COR-L47 (cell line): ENCODE measurements at places on chromosomes 3 and 15.

DNA sequence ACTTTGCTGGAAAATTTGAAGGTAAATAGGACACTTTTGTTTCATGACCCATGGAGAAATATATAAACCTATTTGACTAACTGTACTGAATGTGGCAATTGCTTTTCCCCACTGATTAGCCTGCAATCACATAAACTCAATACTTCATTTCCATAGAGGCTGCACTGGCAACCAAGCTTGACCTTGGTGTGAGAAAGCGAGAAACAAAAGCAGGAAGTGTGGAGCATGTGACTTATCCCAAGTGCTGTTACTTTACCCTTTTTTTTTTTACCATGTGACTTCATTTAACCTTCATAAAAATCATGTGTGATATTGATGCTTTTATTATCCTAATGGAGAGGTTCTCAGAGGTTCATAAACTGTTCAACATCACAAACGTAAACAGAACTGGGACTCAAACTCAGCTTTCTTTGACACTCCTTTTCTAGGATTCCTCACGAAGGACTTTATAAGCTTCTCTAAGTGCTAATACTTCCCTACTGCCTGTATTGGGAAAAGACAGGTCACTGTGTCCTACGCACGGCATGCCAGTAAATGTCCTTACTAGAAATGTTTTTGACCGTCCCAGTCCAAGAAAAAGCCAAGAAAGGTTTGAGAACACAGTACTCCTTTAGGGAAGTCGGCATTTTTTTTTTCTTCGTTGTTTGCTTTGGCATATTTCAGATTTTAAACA is 34.9 kb upstream of the ZNF385D start:
- DNase-seq = no peak

DNA sequence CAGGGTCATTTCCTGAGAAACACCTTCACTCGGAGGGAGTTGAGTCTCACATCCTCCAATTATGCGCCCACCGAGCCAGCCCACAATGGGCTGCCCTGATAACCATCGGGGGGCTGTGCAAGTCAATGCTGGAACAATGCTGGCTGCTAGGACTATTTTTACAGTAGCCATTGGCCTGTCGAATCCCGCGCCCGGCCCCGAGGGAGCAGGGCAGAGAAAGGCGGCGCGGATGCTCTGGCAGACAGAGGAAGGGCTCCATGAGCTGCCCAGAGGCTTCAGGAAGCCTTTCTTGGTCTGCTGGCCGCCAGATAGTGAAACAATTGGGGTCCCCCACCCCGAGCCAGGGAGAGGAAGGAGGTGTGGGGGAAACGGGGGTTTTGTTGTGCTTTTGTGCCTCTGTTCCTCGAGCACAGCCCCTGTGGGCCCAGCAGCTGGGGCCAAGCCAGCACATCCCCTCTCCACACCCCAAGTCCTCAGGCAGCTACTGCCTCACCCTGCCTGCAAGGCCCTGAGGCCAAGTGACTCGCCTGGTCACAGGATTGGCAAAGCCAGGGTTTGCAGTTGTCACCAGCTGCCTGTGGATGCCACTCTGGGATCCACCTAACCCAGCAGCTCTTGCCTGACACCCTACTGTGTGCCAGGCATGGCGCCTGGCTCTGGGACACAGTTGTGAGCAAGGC is 39.0 kb downstream of the SLC6A6 start:
- no peak for DNase-seq

DNA sequence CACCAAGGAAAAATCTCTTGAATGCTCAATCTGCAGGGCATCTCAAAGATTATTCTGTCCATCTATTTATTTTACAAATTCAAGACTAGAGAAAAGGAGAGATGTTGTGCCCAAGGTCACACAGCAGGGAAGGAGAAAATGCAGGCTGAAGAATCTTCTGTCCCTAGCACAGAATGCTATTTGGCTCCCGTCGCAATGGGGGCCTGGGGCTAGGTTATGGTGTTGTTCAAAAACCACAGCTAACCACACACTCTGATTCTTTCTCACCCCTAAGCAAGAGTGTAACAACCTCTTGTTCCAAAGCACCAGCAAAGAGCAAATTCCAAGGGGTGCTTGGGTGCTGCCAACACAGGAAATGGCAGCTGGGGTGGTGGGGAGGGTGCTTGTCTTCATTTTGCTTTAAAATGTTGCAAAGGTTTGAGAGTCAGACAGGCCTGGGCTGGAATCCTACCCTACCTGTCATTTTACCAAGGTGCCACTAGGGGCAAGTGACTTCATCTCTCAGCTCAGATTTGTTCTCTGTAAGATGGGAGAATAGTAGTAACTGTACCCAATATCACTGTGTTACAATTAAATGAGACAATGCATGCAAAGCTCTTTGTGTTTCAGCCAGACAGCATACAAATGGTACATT is 112.5 kb downstream of the ADAMTS9 start:
- no peak for DNase-seq

- no peak for DNase-seq
Measured at GRCh38 chr3:53828581-53828980, 17.6 kb downstream of the CHDH start.

DNA sequence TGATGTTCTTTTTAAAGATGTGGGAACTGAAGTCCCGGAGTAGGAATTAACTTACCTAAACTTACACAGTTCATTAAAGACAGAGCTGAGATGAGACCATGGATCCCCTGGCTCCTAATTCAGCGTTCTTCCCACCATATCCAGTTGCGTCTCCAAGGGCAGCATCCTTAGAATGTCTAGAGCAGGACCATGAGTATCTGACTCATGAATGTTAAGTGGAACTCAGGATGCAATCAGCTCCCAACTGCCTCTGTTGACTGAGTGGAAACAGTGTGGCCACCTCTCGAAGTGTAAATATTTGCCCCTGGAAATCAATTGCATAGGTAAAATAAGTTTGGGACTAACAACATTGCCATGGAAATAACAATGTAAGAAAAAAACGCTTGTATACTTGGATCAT is 2.5 kb downstream of the SNTN start:
- no peak for DNase-seq

DNA sequence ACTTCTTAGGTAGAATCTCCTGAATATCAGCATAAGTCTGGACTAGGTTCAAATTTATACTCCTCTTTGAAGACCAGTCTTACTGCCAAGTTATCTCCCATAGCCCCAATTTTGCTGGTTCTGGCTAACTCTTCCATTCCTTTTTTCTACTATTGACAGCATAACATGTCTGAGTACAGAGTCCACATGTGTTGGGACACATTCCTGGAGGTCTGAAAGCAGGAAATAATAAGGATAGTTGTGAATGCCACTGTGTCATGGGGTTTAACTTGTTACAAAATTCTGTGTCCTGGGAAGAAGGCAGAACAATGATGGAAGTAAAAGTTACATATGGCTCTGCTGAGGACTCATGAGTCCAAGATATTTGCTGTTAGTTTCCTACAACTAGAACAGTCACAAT is 57.4 kb upstream of the ZBTB20 start:
- no peak for DNase-seq

DNA sequence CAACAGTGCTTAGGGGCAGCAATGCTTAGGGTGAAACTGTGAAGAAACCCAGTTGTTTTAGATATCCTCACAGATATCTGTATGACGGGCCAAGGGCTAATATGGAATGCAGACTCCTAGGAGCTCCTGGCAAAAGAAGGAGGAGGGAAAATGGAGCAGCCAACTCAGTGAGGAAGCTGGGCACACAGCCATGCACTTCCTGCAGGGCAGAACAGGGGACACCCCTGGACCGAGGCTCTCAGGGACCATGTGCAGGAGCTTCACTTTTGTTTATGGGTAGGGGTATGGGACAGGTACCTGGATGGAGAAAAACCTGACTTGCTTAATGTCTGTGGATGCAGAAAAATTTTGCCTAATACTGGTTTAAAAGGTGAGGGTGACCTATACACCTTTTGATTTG is 20.2 kb downstream of the NIPA1 start:
- no peak for DNase-seq

GRCh38 chr3:74523811-74524210 is 90.6 kb downstream of the CNTN3 start:
- no peak for DNase-seq

DNA sequence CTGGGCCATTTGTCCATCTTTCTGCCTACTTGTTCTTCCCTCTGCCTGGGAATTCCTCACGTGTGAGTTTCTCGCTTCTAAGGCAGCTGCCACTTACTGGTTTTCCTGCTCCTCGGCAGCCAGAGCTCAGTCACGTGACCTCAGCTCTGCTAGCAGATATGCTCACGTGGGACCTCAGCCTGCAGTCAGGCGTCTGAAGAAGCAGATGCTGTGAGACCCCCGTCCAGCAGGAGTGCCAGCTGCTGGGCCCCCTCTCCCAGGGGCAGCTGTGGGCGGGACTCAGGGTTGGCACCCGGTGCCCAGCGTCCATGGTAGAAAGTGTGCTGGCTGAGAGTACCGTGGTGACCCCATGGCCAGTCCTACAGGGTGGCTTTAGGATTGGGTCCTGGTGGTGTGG is 161.3 kb upstream of the TLE3 start:
- no peak for DNase-seq

DNA sequence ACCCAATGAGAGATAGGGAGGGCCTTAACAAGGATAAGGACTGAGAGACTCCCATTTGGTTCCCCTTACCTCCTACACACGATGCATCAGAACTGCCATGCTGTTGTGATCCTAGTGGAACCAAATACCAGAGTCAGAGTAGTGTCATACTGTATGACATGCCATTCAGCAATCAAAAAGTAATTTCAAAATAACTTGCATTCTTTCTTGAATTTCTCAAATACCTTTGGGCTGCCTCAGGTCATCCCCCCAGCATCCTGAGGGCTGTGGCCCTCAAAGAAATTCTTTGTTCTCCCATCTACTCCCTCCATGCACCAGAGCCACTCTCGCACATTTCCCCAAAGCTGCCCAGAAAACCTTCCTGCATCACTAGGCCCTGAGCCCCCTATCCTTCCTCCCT is 68.9 kb upstream of the PPP2R3A start:
- DNase-seq = no peak

DNA sequence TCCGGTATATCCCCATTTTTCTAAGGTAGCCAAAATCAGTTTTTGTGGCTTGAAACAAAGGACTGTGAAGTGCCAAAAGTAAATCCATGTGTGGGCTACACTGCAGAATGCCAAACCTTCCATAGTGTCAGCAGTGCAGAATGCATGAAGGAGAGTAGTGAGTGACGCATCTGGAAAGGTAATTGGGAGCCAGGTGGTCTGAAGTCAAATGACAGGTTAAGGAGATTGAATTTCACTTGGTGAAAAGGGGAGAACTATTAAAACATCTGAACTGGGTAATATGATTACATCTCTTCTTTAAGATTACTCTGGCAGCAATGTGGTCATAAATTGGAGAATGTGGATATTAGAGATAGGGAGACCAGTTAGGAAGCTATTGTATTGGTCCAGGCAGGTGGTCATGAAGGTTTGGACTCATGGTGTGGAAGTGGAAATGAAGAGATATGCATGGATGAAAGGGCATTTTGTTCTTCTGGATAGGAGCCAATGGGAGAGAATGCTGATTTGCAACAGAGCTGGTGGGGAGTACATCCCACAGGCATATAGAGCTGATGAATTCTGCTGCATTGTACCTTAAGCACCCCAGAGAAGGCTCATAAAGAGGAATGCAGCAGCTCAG is 118.2 kb downstream of the ECT2 start:
- DNase-seq = peak; percentile 85

DNA sequence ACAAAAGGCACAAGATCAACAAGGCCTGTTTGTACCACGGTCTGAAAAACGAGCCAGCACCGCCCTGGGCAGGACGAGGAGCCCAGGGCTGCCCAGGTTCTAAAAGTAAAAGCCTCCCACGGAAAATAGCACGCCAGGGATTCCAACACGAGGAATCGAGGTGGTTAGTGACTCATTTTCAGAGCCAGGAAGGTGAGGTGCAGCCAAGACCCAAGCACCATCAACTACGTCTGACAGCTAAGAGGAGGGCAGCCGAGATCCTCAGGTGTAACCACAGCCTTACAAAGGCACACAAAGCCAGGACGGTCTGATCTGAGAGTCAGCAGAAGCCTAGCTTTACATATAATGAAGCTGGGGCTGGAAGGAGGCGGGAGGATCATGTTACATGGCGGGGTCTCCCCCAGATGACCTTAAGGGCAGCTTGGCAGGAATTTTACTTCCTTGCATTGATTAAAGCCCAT is 52.5 kb downstream of the ATP10A start:
- DNase-seq = no peak

GRCh38 chr3:133837487-133838295 is 32.1 kb downstream of the SRPRB start:
- DNase-seq = no peak

- no peak for DNase-seq
Measured at GRCh38 chr15:45703670-45704328, 69.0 kb downstream of the SQOR start.

- no peak for DNase-seq
Measured at GRCh38 chr15:89783111-89783860, 7.2 kb downstream of the MESP2 start.

DNA sequence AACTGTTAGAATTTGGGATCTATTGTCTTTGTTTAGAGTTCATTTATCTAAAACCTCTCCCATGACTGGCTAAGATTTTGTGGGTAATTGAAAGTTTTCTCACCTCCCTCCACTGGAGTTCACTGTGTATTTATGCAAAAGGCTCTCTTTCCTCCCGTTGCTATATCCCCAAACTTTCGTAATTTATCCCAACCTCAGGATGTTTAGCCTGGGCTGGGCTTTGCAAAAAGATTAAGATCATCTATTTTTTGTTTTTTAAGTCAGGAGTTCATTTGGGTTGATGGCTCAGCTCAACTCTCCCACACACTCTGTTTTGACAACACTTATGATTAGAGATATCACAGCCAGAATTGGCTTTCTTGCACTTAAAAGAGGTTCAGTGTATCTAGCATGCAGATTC is 27.0 kb downstream of the SUCNR1 start:
- DNase-seq = no peak

DNA sequence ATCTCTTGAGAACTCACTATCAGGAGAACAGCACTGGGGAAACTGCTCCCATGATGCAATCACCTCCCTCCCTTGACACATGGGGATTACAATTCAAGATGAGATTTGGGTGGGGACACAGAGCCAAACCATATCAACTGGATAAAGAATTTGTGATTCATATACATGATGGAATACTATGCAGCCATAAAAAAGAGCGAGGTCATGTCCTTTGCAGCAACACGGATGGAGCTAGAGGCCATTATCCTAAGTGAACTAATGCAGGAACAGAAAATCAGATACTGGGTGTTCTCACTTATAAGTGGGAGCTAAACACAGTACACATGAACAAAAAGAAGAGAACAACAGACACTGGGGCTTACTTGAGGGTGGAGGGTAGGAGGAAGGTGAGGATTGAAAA is 17.0 kb downstream of the SPG11 start:
- DNase-seq = no peak

GRCh38 chr3:114974387-114974786 is 172.7 kb downstream of the ZBTB20 start:
- DNase-seq = no peak
